Hematopoietic multipotent progenitor cell treated with erythropoietin and hydrocortisone succinate and interleukin-3 and kit ligand, for 17 days (in vitro differentiated cells): ENCODE measurements at places on chromosomes 3 and 15.

- DNase-seq, result no peak
Measured at GRCh38 chr3:194185221-194185620, 49.3 kb downstream of the HES1 start.

DNA sequence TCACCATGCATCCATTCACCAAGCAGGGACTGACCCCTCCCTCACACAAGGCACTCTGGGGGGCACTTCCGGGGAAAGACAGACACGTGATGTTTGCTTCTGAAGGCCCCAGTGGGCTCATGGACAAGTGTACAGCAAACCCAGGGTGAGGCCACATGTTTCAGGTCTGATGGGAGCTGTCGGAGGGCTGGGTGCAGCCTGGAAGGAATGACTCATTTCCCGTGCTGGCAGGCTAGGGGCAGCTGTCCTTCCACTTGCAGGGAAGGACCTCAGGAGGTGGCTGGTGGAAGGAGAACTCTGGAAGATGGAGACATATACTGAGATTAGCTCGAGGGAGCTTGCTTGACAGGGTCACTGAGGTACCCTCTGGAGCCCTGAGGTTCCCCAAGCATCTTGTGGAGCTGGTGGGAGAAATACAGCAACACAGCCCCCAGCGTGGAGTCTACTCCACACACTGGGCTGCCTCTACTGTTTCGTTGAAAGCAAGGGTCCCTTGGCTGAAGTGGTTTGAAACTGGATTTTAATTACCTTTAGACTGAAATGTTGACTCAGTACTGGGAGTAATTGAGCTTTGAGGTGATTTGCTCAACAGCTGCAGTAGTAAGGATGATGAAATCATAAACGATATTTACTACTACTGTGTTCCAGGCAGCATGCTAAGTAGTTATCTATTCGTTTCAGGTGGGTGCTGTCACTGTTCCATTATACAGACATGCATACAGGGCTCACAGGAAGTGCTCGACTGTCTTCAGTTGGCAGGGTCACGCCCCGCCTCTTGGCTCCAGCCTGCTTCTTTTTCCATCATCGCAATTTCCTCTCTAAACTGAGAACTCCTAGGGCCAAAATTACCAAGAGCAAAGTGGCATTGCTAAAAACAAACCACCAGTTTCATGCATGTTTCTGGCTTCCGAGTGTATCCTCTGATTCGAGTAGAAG is 230.4 kb downstream of the ADAMTS17 start:
- no peak for DNase-seq

DNA sequence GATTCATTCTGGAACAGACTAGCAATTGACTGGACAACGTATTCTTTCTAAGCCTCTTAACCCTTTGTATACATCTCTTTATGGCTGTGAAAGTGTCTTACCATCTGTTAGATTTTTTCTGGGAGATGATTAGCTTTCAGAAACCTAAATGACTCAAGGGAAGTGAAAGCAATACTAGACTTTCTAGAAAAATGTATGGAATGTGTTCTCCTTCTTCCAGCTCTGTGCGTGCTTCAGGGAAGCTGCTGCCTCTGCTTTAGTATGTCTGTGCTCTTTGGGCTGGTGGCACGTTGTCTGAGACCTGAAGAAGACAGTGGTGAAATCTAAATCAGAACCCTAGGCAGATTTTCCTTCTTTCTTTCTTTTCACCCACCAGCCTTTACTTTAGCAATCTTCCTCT is 89.5 kb downstream of the ITPR1 start:
- DNase-seq, result no peak

- no peak for DNase-seq
Measured at GRCh38 chr3:43024181-43024885, 45.2 kb downstream of the GASK1A start.

GRCh38 chr3:142272200-142272891 is 47.0 kb upstream of the GK5 start:
- no peak for DNase-seq

- no peak for DNase-seq
Measured at GRCh38 chr3:116994351-116994879, 284.8 kb downstream of the TUSC7 start.

DNA sequence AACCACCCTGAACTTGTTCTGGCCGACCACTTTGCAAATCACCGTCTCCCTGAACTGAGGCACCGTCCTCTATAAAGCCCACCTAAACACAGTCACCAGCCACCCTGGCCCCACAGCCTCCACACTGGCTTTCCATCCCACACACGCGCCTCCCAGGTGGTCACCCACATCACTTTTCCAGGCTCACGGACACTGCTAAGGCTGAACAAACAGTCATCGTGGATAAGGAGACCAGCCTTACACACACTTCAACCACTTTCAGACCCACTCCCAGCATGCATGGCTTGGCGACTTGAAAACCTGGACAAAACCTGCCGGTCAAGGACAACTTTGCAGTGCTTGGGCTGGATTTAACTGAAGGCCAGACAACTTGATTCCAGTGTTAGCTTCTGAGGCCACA is 8.4 kb downstream of the CHSY1 start:
- no peak for DNase-seq

DNA sequence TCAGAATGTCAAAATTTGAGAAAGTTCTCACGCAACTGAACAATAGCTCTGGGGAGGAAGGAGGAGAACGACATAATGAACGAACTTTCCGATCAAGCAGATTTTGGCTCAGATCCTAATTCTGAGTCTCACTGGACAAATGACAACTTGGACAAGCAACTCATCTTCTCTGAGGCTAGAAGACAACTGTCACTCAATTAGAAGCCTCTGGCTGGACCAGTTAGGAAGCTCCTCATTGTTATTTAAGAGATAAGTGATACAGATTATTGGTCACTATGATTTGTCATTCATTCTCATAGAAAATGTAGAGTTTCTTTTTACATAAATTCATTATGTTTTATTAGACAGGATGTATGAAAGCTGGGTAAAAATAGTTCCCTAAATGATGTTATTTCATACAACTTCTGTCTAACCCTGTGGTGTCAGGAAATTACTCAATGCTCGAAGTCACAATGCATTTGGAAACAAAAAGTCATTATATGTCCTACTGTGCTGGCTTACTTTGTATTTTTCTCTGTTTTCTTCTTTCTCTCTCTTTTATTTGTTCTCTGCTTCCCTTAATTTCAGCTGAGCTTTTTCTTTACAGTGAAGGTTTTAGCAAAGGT is 11.0 kb upstream of the C3orf49 start:
- DNase-seq, result no peak

- no peak for DNase-seq
Measured at GRCh38 chr15:93308026-93308690, 219.1 kb upstream of the RGMA start.

- DNase-seq, result no peak
Measured at GRCh38 chr3:13123765-13124164, 50.5 kb upstream of the IQSEC1 start.
